ENCODE measurements at places on chromosomes 1 and 21.
A peak's percentile ranks its signal among the peaks of the same experiment; 100 is the strongest.

DNA sequence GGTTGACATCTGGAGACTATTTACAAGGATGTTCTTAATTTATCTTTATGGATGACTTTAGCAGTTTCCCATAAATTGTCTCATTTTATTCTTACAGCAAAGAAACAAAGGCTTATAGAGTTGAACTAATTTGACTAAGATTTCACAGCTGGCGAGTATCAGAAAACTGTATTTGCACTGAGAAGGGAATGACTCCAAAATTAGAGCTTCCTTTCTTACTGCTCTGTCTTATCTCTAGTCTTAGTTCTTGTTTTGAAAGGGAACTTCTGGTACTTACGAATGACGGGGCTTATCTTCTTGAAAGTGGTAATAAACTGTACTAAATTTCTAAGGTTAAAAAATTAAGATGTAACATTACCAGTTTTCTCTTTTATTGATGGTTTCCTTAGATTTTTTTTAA lies 13.6 kb downstream of the CNST start:
- DNase-seq = no peak

GRCh38 chr21:24852610-24853195 lies 754.6 kb downstream of the MRPL39 start:
- no peak for DNase-seq

- DNase-seq = peak; percentile 12
These were observed 670 bp downstream of the RAB3B start for GRCh38 chr1:51989582-51990477.

- no peak for DNase-seq
These were observed 94.4 kb downstream of the SLC45A1 start for GRCh38 chr1:8412183-8412831.

DNA sequence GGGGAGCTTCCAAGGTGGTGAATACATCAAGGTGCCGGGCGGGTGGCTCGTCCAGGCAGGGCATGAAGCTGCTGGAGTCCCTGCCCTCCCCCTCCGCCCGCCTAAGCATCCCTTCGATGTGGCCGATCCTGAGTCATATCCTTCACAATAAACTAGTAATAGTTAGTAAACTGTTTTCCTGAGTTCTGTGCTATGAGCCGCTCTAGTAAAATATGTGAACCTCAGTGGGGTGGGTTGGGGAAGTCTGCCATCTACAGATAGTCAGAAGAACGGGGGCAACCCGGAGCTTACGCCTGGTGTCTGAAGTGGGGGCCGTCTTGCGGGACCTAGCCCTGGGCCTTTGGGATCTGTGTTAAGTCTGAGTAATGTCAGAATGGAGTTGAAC lies 21.6 kb downstream of the C2CD2 start:
- DNase-seq = no peak

DNA sequence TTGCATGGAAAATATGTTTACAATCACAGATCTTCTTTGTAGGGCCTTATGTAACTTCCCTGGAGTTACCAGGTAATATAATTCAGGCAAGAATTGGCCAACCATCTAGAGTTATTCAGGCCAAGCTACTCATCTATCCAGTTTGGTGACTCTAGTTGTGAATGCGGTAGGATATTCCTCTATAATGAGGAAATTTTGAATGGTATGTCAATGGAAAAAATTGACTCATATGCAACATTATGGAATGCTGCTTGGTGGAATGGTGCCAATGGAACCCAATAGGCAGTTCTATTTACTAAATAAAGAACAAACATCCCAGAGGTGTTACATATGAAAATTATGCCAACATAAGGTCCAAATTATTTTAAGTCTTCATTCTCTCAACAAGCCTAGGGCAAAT lies 5.6 kb upstream of the TNFSF18 start:
- no peak for DNase-seq

DNA sequence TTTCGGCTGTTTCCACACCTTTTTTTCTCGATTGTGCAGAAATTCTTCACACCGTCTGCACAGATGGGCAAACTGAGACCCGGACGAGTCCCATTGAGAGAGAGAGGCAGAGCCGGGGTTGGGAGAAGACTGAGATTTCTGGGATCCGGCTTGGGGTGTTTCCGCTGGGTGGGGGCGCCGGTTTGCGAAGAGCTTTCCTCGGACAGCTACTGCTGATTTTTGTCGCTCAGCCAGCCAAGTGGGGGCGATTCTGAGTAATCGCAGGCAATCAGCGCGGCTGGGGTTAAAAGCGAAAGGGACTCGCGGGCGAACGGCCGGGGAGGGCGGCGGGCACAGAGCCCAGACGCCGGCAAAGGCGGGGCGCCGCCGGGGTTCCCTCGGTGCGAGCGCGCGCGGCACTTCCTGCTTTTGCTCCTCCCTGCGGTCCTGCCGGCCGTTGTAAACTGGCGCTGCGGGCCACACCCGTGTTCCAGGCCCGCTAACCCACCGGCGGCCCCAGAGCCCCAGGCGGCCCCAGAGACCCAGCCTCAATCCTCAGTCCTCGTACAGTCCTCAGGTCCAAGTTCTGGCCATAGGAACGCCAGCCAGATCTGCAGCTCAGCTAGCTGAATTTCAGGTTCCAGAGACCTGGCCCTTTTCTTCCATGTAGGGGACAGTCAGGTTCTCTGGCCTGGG lies 32.4 kb upstream of the JUN start:
- peak; percentile 67 for DNase-seq
